ENCODE measurements at places on chromosomes 7 and 10.

GRCh38 chr7:37961251-37961650, 40.8 kb downstream of the EPDR1 start:
- no peak for DNase-seq

- no peak for DNase-seq
Observed at GRCh38 chr7:123500878-123501489, 33.4 kb downstream of the IQUB start.

DNA sequence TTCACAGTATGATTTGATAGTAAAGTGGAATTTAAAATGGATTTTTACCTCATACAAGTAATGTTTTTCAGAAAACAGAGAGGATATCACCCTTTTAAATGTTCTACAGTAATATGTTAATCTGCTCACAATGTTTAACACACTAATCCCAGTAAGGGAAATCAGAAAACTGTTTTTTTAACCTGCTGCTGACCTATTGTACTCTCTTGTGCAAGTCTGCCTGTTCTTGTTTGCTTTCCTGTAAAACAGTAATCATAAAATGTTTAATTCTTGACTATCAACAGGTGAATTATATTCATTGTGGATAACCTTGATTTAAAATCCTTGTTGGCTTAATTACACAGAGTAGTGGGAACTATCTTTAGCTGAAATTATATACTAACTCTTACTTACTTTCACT, 126.4 kb downstream of the GNAT3 start:
- DNase-seq: no peak

GRCh38 chr7:72222136-72222535, 190.0 kb downstream of the CALN1 start:
- DNase-seq: no peak

GRCh38 chr7:1503390-1503789, 799 bp downstream of the INTS1 start:
- DNase-seq: no peak

DNA sequence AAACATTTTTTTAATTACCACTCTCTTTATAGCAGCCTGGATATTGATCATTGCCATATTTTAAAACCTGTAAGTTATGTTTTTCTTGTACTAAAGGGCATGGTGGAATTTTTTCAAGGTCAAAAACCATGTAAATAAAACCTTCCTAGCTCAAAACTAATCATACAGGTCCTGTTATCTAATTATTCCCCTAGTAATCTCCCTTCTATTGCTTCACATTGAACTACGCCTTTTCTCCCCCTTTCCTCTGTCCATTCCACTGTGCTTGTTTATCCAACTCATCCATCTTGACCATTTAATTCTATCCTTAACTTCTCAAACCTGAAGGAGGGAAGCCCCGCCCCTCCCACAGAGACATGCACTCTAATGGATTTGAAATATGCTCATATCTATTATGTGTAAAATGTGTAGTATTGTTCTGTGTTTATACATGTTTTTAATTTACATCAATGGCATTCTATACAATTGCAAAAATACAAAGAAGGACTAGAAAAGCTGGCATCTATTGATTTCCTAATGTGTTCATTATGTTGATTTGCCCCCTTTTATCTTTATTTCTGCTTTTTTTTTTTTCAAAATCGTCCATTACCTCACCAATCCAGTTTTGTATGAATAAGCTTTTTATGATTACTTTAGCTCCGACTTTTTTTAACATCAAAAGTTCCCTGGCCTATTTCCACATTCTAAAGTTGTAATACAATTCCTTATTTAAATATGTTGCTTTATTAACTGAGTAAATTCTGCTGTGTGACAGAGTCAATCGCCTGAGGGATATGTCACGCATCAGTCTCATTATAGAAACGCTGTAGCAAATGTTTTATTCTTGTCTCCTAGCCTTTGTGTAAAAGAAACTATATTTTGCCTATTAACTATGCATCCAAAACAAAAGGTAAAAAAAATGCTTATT, 61.0 kb downstream of the MET start:
- no peak for DNase-seq

DNA sequence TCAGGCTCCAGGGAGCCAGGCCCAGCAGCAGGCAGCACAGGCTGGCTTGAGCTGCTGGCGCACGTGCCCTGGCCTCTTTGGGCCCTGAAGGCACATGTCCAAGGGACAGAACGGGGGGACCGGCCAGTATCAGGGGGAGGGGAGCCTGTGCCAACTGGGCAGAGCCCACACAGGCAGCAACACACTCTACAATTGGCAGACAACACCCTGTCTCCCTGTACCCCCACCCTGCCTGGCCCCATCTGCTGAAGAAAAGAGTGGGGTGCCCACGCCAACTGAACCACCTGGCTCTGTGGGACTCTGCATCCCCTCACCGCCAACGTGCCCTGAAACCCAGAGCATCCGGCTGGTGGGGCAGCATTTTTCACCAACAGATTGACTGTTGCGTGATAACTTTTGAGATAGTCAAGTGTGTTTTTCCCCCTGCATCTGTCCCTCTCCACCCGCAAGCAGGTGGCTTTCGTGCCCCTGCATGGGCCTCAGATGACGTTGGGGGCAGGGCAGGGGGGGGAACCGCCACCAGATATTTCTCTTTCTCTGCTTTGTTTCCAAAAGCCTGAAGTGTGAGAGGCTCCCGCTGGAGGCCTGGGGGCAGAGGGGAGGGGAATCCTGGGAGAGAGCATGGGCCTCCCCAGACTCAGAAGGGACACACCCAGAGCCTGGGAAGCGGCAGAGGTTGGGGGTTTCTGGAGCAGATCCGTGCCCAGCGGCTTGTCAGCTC, 21.8 kb downstream of the SLIT1 start:
- no peak for DNase-seq

- DNase-seq: no peak
Observed at GRCh38 chr10:8531116-8531515, 476.6 kb downstream of the GATA3 start.

- no peak for DNase-seq
Observed at GRCh38 chr10:64773357-64773756, 1252.2 kb downstream of the REEP3 start.

DNA sequence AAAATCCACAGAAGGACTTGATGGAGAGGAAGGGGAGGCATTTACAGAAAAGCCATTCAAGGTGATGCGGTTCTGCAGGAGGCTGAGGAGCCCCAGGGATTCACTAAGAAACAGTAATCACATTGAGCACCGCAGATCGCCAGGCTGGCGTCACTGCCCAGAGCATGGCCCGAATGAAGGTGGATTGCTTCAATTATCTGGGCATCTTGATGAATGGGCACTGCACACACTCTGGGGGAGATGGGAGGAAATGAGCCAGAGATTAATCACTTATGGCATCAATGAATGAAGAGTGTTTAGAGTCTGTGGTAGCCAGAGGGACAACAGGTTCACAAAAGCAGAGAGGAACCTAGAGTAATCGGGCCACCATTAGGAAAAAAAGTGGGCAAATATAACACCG, 292.1 kb downstream of the ZEB1 start:
- no peak for DNase-seq

DNA sequence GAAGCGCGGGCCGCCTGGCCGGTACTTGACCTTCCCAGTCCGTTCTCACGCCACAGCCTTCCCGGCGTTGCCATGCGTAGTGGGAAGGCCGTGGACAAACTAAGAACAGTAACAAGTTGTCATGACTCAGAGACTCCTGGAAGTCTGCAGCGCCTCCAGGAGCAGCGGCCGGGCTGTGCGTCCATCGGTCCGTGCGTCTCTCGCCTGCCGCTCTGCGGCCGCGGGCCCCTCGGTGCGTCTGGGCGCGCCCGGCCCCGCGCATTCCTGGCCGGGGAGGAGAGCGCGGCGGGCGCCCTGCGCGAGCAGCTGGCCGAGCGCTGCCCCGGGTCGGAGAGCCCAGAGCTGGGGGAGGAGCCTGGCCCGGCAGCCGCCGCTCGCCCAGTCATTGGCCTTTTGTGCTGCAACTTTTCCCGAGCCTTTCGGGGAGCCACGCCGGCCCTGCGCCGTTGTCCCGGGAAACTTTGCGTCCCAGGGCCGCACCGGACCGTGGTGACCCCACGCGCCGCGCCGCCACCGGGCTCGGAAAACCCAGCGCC, 123.7 kb downstream of the TACC2 start:
- no peak for DNase-seq

GRCh38 chr7:48350515-48350914, 179.3 kb downstream of the ABCA13 start:
- no peak for DNase-seq

GRCh38 chr10:124003871-124004662, 89.3 kb downstream of the CHST15 start:
- DNase-seq: no peak

DNA sequence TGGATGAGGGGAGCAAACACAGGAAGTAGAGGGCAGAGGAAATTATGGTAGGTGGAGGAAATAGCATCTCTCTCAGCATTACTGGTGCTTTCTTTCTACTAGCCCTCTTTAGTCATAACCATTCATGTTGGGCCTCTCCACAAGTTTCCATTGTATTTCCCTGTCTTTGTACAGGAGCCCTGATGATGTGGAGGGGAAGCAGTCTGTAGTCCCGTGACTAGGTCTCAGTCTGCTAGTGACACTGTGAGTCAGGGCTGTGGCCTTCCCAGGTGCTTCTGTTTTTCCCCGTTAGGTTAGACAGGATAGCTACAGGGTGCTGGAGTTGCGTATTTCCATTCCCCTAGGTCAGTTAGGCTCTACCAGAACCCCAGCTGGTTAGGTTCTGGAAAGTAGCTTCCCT, 82.9 kb upstream of the NAMPT start:
- no peak for DNase-seq

GRCh38 chr7:16712916-16713315, 40.6 kb upstream of the TSPAN13 start:
- no peak for DNase-seq

- DNase-seq: no peak
Observed at GRCh38 chr7:100515072-100515532, 23.9 kb upstream of the AGFG2 start.

GRCh38 chr7:41955893-41956675, 253.2 kb upstream of the INHBA start:
- DNase-seq: no peak

- no peak for DNase-seq
Observed at GRCh38 chr10:67612577-67613537, 83.1 kb downstream of the CTNNA3 start.

GRCh38 chr10:51583976-51584375, 115.4 kb downstream of the CSTF2T start:
- DNase-seq: no peak

DNA sequence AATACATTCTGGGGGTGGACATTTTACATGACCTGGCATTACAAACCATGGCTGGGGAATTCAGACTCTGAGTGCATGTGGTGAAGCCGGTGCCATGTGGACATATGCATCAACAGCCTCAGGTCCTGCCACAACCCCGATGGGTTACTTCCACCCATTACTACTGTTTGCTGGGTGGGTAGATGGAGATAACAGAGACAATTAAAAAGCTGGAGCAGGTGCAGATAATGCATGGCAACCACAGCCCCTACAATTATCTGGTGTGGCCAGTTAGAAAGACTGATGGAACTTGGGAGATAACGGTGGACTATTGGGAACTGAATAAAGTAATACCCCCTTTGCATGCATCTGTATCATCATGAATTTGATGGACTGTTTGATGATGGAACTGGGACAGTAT, 21.6 kb upstream of the ADAMTS14 start:
- no peak for DNase-seq

DNA sequence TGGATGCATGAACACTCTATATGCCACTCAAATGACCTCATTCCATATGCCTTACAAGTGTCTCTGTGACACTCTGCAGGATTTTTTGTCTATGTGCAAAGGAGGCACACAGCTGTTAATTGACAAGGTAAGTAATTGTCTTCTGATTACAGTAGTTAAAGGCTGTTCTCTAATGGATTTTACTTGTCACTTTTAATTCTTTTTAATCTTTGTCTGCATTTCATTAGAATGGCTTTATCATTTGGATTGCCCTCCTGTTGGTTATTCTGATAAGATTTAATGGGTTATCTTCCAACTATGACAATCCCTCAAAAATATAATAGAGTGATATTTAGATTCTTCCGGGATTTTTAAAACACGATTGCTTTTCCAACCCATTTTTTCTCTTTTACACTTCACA, 290.0 kb upstream of the TEX47 start:
- DNase-seq: no peak

DNA sequence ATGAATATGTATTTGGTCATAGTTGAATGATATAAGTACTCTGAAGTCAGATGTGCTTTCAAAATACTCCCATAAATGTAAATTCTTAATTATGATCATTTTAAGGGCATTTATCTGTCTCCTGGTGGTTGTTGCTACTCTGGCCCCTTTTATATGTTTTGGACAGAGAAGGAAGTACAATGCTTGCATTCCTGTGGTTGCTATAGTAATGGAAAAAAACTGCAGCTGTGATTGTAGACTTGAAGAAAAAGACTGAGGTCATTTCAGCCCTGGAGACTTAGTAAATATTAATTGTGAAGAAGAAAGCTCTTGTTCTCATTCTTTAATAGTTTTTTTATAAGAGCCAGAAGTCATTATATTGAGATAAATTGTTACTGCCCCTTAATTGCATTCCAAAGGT, 70.2 kb upstream of the FERD3L start:
- no peak for DNase-seq

DNA sequence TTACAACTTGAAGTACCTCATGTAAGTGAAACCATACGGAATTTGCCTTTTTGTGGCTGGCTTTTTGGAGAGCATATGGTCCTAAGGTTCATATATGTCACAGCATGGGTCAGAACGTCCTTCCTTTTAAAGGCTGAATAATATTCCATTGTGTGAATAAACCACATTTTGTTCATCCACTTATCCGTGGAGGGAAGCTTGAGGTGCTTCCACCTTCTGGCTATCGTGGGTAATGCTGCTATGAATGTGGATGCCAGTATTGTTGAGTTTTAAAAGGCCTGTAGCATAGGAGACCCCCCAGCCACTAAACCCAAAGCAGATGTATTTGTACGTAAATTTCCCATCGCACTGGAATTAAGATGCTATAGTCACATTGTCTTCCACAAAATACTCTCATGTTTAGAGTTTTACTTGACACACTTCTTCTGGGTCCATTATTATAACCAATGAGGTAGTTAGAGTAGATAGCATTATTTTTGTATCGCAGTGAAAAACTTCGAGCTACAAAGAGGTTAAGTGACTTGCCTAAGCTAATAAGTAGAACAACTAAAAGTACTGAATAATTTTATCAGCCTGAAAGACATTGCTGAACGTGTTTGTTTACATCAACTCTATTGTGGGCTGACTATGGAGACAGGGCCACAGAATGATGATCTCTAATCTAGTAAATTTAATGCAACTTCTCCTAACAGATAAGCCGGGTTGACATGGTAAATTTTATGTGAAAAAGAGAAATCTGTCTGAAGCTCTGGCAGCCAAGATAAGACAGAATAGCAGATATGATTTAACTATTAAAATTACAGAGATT, 183.0 kb upstream of the CTBP2 start:
- DNase-seq: no peak
